ENCODE measurements at places on chromosomes 16 and 17. TPM values are rescaled to one million over a fixed set of nuclear protein-coding genes. Genes with fewer than 3 reads are reported as not detected.

Gene TMEM219
- total RNA-seq = 83.1 TPM

Gene ABCC12
- total RNA-seq = 0.40 TPM

Gene OR1F1
- total RNA-seq = 0.20 TPM

GRCh38 chr17:40678902-40679522 is 14.0 kb upstream of the KRT222 start:
- H3K4me3 ChIP-seq = no peak overlapping the region
- H3K27ac ChIP-seq = no peak overlapping the region
- H3K27me3 ChIP-seq = peaks cover 2% of the 10 kb centered on the region
- DNase-seq = no peak
- H3K36me3 ChIP-seq = no peaks in the 10 kb centered on the region
- no peaks in the 10 kb centered on the region for H3K4me1 ChIP-seq

- no peaks in the 10 kb centered on the region for H3K4me1 ChIP-seq
- no peak for DNase-seq
- no peaks in the 10 kb centered on the region for H3K27me3 ChIP-seq
- no peak overlapping the region for H3K4me3 ChIP-seq
- no peaks in the 10 kb centered on the region for H3K36me3 ChIP-seq
Observed at GRCh38 chr17:74520016-74520434, 11.2 kb downstream of the CD300LB start.

DNA sequence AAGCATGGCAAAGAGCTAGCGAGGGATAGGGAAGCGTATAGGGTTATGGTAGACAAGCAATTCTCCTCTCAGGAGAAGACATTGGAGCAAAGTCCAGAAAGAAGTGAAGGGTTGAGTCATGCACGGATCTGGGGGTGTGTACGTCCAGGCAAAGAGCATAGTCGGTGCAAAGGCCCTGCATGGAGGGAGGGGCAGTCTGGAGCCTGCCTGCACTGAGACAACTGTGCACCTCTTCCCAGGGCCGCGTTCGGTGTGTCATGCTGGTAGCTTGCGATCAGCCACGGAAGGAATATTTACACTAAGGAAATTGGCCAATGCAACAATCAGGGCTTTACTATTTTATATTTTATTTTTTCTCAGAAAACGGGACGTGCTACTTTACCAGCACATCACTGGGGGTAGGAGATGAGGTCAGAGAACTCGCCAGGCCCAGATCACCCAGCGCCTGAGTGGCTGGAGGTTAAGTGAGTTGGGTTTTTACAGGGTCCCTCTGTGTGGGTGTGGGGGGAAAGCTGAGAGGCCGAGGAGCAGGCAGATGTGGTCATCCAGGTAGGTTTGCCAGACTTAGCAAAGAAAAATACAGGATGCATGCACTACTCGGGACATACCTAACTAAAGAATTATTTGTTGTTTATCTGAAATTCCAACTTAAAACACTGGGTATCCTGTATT is 6.7 kb upstream of the B9D1 start:
- H3K27ac ChIP-seq = no peak overlapping the region
- H3K4me3 ChIP-seq = no peak overlapping the region
- H3K36me3 ChIP-seq = peaks cover 25% of the 10 kb centered on the region

GRCh38 chr16:28069971-28070794 is 6.7 kb upstream of the GSG1L start:
- no peak for DNase-seq
- no peaks in the 10 kb centered on the region for H3K36me3 ChIP-seq
- H3K4me1 ChIP-seq = no peaks in the 10 kb centered on the region

GRCh38 chr16:12488371-12488770 is 315.3 kb downstream of the CPPED1 start:
- H3K36me3 ChIP-seq = no peaks in the 10 kb centered on the region
- peaks cover 5% of the 10 kb centered on the region for H3K4me1 ChIP-seq
- H3K27me3 ChIP-seq = no peaks in the 10 kb centered on the region
- no peak for DNase-seq

DNA sequence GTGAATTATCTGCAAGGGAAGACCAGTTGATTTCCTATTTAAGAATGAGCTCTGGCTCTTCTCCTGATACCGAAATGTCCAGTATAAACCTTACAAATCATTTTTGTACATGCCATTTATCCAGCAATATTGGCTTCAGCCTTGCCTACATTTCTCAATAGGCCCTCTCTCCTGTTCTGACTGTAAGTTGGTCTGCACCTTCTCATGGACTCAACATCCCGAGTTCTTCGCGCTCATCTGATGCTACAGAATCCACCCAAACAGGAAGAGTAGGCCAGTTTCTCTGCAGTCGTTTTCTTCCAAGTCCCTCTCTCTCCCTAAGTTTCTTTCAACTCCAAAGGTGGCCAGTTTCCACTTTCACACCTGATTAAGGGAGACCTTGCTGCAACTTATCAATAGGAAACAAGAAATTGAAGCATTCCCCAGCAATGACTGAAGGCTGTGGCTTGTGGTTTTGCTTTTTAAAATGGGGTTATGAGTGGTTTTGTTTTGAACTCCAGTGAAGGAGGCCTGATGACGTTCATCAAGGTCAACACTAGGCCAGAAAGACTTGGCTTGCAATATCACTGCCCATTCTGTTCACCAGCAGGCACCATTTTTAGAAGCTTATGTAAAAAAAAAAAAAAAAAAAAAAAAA is 383.0 kb downstream of the MAF start:
- H3K27ac ChIP-seq = no peak overlapping the region
- H3K4me3 ChIP-seq = no peak overlapping the region
- H3K27me3 ChIP-seq = no peaks in the 10 kb centered on the region

- no peak overlapping the region for H3K27ac ChIP-seq
- DNase-seq = no peak
- H3K4me1 ChIP-seq = peaks cover 18% of the 10 kb centered on the region
- peaks cover 33% of the 10 kb centered on the region for H3K27me3 ChIP-seq
Observed at GRCh38 chr16:2784358-2785100, 2.8 kb downstream of the PRSS33 start.

DNA sequence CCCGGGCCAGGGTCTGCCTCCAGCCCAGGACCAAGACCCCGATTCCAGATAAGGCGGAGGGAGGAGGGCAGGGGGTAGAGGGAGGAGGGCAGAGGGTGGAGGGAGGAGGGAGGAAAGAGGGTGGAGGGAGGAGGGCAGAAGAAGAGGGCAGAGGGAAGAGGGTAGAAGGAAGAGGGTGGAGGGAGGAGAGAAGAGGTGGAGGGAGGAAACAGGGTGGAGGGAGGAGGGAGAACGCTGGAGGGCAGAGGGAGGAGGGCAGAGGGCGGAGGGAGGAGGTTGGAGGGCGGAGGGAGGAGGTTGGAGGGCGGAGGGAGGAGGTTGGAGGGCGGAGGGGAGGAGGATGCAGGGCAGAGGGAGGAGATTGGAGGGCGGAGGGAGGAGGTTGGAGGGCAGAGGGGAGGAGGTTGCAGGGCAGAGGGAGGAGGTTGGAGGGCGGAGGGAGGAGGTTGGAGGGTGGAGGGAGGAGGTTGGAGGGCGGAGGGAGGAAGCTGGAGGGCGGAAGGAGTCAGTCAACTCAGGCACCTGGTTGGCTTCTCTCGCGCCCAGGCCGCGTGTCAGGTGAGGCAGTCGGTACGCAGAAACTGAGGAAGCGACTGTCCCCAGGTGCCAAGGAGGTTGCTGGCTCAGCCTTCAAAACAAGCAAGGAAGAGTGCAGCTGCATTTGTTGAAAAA is 65.2 kb downstream of the KLHDC4 start:
- no peak overlapping the region for H3K4me3 ChIP-seq
- no peak overlapping the region for H3K27ac ChIP-seq
- peaks cover 92% of the 10 kb centered on the region for H3K36me3 ChIP-seq
- H3K4me1 ChIP-seq = peaks cover 22% of the 10 kb centered on the region
- H3K27me3 ChIP-seq = no peaks in the 10 kb centered on the region
- no peak for DNase-seq

Data from spinal cord (tissue), 10 donors.